Hypothalamus (tissue), 51 donors: ENCODE measurements at places on chromosomes 11 and 22.

DNA sequence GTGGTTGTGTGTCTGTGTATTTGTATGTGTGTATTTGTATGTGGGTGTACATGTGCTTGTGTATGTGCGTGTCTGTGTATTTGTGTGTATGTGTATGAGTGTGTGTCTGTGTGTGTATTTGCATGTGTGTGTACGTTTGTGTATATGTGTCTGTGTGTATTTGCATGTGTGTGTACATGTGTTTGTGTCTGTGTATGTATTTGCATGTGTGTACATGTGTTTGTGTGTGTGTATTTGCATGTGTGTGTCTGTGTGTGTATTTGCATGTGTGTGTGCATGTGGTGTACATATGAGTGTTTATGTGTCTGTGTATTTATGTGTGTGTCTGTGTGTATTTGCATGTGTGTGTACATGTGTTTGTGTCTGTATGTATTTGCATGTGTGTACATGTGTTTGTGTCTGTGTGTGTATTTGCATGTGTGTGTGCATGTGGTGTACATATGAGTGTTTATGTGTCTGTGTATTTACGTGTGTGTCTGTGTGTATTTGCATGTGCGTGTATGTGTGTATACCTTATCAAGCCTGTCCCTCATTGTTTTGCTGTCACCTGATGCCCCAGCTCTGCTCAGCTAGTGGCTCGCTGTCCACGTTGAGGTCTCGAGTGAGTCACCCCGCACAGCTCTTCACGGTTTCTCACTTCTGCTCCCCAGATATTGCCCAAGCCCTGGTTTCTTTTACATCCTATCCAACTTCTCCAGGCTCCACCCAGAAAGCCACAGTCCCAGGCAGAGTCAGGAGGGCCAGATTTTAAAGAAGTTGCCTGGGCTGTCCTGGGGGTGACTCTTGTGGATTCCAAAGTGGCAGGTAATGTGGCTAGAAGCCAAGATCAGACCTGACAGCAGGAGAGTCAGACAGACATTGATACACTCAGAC lies 15.2 kb downstream of the MB start:
- no peak for DNase-seq

GRCh38 chr22:23064381-23065068 lies 5.8 kb upstream of the GNAZ start:
- DNase-seq, result no peak

- no peak for DNase-seq
These were observed 80.0 kb downstream of the TRIM29 start for GRCh38 chr11:120057595-120058581.

- DNase-seq, result no peak
These were observed 24.2 kb upstream of the HORMAD2 start for GRCh38 chr22:30056015-30056414.

GRCh38 chr11:9858822-9859221 lies 194.9 kb downstream of the SWAP70 start:
- DNase-seq, result no peak
